ENCODE measurements at places on chromosomes 7 and 10.

GRCh38 chr7:155032978-155033377, 30.1 kb upstream of the PAXIP1 start:
- DNase-seq = no peak

DNA sequence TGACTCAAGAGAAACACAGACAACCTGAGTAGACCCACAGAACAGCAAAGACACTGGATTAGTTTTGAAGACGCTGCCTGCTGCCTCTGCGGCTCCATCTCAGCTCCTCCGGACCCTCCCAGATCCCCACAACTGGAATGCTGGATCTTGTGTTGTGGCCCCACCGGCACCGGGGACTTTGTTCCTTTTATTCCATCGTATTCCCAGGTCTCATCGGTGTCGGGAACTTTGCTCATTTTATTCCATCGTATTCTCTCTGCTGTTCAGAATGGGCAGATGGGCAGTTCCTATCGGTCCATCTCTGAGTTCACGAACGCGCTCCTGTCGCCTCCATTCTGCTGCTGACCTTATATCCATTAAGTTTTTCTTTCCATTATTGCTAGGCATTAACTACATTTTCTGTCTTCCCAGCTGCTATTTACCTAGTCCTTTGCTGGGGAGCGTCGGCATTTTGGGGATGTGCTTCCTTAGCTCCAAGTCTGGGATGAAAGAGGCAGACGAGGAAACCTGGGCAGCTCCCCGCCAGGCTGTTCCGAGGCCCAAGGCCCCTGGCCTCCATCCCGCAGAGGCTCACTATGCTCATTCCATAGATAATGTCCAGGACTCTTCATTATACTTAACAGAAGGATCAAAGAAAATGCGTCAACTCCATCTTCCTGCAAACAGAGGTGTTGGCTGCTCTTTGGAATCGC, 192.4 kb downstream of the MAD1L1 start:
- no peak for DNase-seq

DNA sequence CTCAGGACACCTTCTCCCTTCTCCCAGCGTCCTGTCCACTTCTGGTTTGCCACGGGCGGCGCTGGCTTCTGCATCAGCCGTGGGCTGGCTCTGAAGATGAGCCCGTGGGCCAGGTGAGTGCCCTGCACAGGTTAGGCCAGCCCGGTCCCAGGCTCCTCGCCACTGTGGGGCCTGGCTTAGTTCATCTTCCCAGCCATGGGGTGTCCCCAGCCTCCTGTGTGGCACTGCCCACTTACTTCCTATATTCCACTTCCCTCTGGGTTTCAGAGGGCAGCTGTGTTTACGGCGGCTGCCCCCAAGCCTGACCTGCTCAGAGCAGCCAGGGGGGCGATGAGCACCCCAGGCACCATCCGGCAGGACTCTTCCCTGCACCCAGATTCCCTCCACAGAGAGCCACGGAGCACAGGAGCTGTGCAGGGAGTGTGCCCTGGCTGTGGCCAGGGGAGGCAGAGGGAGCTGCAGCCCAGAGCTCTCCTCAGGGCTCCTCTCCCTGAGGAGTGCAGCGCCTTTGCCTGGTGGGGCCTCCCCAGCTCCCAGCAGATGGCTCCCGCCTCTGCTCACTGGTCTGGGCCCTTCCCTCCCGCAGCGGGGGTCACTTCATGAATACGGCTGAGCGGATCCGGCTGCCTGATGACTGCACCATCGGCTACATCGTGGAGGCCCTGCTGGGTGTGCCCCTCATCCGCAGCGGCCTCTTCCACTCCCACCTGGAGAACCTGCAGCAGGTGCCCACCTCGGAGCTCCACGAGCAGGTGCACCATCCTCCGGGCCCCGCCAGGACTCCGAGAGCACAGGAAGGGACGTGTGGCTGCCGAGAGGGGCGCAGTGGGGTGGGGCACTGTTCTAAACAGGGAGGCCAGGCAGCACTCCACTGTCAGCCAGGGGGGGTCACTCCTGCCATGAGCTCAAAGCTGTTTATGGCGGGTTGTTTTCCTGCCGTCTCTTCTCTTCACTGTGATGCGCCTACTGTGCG, 6.4 kb downstream of the LFNG start:
- no peak for DNase-seq

DNA sequence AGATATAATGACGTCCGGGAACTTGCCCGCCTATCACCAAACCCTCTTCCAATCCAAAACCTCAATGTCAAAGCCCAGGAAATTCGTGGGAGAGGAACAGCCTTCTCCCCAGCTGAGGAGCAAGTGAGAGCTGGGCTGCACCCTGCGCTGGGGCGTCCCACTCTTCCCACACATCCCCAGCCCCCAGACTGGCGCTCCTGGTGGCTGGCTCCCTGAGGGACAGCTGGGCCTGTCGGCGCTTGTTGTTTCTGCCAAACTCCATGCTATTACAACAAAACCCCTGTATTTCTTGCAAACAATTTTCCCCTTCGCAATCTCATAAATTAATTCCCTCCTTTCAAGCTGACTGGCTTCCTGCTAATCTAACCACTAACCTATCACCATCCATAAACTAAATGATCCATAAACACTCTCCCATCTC, 53.0 kb downstream of the GRID1 start:
- DNase-seq = no peak

DNA sequence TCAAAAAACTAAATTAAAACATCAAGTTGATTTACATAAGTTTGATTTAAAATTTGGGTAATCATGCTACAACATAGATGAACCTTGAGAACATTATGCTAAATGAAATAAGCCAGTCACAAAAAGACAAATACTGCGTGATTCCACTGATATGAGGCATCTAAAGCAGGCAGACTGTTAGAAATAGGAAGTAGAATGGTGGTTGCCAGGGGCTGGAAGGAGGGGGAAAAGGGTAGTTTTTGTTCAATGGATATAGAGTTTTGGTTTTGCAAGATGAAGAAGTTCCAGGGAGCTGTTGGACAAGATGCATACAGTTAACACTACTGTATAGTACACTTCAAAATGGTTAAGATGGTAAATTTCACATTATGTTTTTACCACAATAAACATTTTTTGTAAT, 45.0 kb upstream of the IFRD1 start:
- DNase-seq = no peak

- DNase-seq = no peak
Observed at GRCh38 chr7:143510854-143511592, 33.4 kb downstream of the TAS2R41 start.

DNA sequence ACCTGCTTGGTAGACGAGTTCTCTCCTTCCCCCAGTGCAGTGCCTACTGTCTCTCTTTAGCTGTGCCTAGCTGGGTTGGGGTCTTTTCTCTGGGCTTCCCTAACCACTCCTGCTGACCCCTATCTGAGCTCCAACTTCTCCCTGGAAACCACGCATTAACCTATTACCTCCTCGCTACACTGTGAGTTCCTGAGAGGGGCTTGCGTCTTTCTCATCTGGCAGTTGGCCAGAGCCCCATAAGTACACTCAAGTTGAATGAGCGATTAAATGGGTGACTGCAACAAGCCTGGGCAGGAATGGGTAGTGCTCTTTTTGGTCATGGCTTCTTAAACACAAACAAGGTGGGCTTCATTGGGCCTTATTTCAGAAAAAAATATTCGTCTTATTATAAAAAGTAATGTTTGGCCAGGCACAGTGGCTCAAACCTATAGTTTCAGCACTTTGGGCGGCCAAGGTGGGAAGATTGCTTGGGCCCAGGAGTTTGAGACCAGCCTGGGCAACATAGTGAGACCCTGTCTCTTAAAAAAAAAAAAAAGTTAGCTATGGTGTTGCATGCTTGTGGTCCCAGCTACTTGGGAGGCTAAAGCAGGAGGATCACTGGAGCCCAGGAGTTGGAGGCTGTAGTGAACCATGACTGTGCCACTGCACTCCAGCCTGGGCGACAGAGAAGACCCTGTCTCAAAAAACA, 41.4 kb downstream of the SYPL1 start:
- peak; percentile 41 for DNase-seq

- no peak for DNase-seq
Observed at GRCh38 chr10:78531088-78531487, 497.4 kb downstream of the RPS24 start.

- DNase-seq = no peak
Observed at GRCh38 chr7:113060100-113060499, 26.5 kb downstream of the GPR85 start.

- DNase-seq = no peak
Observed at GRCh38 chr7:73427902-73428787, 5.4 kb upstream of the FZD9 start.

DNA sequence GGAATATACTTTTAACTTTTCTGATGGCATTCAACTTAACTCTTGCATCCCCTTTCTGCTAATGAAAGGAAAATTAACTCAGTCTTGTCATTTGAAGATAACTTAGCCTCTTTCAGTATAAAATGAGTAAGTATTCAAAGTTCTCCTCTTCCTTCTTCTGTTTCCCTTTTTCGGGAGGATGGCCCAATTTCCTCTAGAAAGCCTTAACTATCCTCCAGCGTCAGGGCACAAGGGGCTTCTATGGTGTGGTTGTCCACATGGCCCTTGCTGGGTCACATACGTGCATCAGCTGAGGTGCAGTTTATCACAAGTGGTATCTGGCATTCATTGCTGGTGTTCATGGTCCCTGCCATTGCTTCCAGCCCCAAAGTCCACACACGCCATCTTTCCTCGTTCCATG, 17.8 kb upstream of the GSAP start:
- DNase-seq = no peak

DNA sequence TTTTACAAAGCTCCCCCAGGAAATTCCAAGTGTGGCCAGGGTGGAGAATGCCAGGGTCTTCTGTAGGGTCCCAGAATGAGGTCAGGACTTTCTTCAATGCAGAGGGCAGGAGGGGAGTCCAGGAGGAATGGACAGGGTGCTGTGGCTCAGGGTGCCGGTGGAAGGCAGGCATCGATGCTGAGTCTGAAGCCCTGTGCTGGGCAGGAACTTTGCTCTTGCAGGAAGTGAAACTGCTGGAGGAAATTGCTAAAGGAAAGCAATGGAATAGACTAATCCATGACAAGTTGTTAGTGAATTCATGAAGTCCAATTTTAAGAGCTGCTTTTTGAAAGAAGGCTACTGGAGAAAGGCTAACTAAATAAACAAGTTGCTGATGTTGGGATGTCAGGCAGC, 14.8 kb downstream of the PTPRE start:
- no peak for DNase-seq

- no peak for DNase-seq
Observed at GRCh38 chr7:111660478-111660877, 98.2 kb upstream of the IMMP2L start.

GRCh38 chr10:59971915-59972314, 65.6 kb upstream of the CCDC6 start:
- DNase-seq = no peak

DNA sequence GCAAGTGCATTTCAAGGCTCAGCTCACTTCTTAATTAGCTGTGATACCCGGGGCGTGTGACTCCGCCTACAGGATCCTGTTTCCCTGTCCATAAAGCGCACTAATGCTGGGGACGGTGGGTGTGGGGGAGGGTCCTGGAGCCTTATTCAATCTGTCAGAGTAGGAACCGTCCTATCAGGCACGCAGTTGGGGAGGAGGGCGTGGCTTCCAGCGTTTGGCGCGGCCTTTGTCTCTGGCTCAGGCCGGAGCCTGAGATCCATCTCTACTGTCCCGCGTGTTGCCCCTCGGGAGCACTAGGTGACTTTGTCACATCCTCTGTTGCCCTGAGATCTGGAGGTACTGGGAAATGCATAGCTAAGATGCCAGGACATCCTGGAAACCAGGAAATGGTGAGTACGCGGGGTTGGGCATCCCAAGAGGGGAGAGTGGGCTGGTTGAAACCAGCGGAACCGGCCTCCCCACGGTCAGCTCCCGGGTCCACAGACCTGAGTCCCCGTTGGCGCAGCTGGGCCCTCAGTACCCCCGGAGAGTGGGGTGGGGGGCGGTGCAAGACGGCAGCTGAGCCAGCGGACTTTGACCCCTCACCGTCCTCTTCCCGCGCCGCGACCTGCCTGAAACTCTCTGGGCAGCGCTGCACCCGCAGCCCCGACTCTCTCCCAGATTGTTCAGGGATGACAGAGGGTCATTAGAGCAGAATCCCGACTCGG, 104.4 kb upstream of the ZNF92 start:
- peak; percentile 65 for DNase-seq

DNA sequence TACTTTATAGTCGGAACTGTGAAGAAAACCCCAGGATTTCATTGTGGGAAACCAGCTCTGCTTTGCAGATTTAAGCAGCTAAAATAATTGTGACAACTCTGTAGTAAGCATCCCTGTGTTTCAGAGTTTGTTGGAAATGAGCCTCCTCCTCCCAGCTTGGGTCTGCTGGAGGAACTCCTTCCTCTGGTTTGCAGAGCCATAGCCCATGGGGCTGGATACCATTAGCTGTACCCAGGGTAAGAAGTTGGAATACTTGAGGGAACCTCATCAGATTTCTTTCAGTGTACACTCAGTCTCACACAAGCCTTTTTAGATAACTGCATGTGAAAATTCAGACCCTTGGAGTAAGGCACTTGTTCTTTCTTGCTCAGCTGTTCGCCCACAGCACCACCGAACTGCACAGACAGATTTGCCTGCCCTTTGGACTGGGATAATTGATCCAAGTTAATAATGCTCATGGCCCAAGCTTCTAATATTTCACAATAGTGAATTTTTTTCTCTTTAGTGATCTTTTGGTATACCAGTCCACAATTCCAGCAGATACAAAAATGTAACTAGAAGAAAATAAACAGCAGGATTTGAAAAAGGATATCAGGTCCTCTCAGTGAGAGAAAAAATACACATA, 467.4 kb upstream of the FZD8 start:
- DNase-seq = no peak

DNA sequence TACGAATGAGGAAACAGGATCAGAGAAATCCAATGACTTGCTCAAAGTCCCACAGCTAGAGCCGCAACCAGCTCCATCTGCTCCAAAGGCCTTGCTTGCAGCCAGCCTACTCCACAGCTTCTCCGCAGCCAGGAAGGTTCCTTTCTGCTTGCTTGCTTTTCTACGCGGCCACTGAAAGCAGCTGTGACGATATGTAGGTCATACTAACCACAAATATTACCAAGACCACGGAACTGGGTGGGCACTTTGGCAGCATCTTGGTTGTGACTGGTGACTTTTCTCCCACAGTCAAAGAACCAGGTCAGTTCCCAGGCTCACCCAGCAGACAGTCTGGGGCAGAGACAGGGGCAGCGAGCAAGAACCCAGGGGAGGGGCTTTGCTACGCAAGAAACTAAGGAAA, 86.4 kb downstream of the FAM53B start:
- DNase-seq = no peak

- no peak for DNase-seq
Observed at GRCh38 chr10:95693071-95693667, 558 bp downstream of the TCTN3 start.

GRCh38 chr10:75397496-75398199, 3.9 kb downstream of the ZNF503 start:
- no peak for DNase-seq

All from NCI-H2029 treated with DMSO at 0.1 percent for 48 hours (cell line).